Non-pigmented ciliary epithelial cell (primary cell): ENCODE measurements at places on chromosomes 11 and 22.

GRCh38 chr11:8694137-8694536, 11.5 kb downstream of the RPL27A start:
- DNase-seq: no peak

- no peak for DNase-seq
Observed at GRCh38 chr11:90171359-90171758, 36.9 kb downstream of the NAALAD2 start.

DNA sequence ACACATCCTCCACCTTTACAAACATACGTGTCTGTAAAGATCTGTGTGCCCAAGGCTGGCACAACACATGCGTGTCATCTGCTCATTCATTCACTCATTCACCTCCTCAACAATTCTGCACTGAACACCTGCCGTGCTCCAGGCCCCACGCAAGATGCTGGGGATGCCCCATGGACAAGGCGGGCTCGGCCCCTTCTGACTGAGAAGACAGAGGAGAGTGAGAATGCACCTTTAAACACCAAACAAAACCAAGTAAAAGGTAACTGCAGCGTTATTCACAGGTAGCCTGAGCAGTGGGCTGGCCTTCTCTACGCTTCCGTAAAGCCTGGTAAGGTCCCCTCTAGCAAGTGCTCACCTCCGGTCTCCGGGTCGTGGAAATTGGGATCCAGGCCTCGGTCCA, 142.8 kb downstream of the SHANK2 start:
- DNase-seq: no peak

- DNase-seq: no peak
Observed at GRCh38 chr11:126419801-126420697, 64.6 kb downstream of the ST3GAL4 start.

- no peak for DNase-seq
Observed at GRCh38 chr11:124754309-124754708, 2.3 kb upstream of the VSIG2 start.

DNA sequence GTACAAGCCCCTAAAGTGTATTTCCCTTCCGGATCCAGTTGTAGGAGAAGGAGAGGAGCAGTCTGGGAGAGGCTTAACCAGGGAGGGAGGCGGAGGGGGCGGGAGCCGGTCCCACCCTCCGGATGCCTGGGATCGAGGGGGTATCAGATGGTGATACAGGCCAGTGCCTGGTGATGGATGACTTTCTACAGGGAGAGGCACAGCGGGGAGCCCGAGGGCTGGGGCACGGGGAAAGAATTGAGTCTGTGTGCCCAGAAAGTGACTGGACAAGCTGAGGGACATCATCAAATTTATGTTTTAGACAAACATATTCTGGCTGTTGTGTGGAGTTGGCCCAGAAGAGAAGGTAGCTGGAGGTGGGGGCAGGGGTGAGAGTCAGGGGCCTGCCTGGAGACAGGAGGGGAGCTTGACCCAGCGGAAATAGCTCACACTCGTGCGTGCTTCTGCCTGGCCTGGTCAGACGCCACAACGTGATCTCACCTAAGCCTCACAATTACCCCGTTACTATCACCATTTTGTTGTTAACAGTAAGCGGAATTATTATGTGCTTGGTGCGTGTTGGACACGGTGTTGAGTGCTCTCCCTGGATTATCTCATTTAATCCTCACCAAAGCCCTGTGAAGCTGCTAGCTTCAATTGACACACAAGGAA, 42.4 kb downstream of the AMPD3 start:
- no peak for DNase-seq

- no peak for DNase-seq
Observed at GRCh38 chr22:41369837-41370236, 11.9 kb upstream of the TEF start.

DNA sequence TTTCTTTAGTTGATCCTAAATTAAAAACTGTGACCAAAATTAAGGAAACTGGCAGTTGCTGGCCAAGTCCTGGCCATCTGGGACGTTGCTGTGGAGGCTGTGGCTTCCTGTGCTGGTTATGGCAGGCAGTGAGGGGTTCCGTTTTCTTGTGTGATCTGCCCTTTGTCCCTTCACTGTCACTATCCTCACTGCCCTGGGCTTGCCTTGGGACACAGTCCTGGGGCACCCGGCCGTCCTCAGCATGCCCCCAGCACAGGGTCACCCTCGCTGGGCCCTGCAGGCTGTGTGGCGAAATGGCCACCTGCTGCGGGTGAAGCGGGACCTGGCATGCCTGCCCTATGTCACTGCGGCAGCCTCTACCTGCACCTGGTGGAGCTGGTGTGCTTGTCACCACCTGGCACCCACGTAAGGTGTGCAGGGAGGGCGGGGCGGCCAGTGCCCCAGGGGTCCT, 52.5 kb upstream of the SLC22A12 start:
- DNase-seq: no peak

DNA sequence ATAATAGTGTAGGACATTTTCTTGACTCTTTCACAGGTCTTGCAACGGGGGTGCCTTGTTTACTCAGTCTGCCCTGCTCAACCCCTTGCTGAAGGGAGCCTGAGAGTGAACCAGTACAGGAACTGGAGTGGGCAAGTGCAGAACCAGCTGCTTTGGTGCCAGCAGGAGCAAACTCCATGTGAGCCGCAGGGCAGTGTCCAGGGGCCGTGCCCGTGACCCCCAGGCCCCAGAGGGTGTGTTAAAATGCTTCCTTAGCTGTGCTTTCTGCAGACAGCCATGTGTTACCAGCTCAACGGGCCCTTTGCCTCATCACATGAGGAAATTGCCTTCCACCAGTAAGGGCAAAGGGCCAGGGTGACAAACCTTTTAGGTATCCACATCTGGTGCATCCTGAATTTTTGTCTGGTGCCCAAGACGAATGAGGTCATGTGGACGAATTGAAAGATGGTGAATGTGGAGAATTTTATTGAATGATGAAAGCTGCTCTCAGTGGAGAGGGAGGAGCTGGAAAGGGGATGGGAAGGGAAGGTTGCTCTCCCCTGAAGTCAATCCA, 53.6 kb upstream of the OR5D13 start:
- no peak for DNase-seq

- no peak for DNase-seq
Observed at GRCh38 chr22:36029406-36029755, 757 bp upstream of the RBFOX2 start.

GRCh38 chr11:37134637-37135036, 536.6 kb upstream of the RAG2 start:
- DNase-seq: no peak

DNA sequence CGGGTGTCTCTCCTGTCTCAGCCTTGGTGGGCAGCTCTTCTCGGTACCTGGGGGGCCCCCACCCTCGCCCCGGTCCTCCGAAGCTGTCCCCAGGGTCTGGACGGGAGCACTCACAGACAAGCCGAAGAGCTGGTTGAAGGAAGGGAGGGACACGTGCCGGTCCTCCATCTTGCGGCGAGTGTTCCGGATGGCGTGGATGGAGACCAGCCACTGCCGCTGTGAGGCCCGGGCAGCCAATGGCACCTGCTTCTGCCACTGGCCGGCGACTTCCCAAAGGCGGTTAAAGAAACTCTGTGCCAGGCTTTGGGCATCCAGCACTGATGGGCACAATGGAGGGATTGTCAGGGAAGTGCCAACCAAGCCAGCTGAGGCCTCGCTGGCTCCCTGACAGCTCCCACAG, 18.7 kb downstream of the PPM1F start:
- DNase-seq: no peak

- no peak for DNase-seq
Observed at GRCh38 chr11:1927026-1927847, 7.7 kb downstream of the TNNT3 start.

DNA sequence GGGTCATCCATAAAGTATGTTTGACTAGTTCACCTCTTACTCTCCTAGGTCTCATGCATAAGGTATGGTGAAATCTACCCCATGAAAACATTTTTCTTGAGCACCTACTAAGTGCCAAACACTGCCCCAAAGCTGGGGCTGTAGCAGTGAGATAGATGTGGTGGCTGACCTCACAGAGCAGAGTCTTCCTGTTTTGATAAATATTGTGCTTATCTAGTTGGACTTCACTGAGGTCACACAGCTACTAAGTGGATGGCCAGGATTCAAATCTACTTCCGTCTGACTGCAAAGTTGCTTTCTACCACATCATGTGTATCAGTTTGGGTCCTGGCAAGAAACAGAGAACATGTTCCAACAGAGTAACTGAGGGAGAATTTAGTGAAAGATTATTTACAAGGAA, 6.4 kb upstream of the HTATIP2 start:
- DNase-seq: no peak

DNA sequence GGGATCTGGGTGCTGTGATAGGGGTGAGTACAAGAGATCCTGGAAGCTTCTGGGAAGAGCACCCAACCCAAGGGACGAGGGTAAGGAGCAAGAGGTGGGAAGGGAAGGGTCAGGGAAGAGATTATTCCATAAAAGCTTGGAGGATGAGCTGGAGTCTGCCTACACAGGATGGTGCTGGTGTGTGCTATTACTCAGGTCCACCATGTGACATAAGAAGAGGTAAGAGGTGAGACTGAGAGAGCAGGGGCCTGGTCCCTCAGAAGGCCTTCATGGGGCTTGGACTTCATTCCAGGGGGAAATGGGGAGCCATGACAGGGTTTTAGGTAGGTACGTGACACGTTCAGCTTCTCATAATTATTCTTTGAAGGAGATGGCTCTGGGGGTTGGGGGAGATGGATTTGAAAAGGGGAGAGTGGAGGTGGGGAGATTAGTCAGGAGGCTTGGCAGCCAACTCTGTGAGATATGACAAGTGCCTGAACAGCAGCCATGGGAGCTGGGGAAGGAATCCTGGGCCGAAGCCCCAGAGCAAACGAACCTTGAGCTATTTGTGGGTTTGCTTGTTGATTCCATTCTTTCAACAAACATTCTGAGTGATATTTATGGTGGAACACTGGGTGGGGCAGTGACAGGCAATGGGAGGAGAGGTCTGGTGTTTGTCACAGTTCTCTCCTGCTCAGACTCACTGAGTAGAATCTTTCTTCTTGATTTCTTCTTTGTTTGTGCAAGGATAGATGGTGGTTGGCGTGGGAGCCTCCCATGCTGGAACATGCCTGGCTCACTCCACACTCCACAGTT, 11.2 kb upstream of the NCAM1 start:
- no peak for DNase-seq

DNA sequence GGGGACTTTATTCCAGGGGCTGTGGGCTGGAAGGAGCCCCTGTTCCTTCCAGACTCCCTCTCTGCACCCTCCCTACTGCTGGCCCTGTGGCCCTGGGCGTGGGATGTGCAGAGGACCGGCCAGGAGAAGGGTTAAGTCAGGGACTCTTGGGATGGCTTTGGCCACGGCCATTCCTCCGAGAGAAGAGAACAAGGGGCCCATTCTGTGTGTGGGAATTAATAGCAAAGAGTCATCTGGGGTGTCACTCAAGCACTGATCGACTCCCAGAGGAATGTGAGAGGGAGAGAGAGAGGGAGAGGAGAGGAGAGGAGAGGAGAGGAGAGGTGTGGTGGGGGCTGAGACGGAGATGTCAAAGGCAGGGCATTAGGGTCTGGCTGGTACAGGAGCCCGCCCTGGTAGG, 14.2 kb upstream of the SOX10 start:
- DNase-seq: no peak

GRCh38 chr22:33167998-33168790, 110.0 kb upstream of the SYN3 start:
- DNase-seq: no peak

DNA sequence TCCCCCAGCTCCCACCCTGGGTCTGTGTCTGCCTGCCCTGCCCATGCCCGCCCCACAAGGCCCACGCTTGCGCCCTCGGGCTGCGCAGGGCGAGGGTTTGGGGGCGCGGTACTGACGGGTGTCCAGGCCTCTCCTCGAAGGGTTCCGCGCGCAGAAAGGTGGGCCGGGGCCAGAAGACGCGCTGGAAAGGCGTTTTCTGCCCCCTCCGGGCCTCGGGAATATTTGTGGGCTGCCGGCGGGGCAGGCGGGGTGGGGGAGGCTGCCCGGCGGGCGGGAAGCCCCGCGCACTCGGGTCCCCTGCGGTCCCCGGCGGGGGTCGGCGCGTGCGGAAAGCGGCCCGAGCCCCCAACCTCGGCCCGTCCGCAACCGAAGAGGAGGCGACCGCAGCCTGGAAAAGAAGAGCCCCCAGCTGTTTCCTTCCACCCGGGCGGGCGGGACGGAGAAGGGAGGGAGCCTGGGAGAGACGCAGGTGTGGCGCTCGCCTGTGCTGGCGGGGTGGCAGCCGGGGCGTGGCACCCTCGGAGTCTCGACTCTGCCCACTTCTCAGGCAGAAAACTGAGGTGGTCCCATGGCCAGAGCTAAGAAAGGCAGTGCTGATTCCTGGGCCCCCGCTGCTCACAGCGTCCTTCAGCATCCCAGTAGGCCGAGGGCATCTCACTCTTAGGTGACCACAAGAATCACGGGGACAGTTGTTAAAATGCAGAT, 59.0 kb downstream of the THAP12 start:
- no peak for DNase-seq

- no peak for DNase-seq
Observed at GRCh38 chr11:124569697-124570096, at the start of gene OR8A1. OR8A1 (plus strand) TSS chr11:124569997; CDS start chr11:124570120, 123 bp downstream.

DNA sequence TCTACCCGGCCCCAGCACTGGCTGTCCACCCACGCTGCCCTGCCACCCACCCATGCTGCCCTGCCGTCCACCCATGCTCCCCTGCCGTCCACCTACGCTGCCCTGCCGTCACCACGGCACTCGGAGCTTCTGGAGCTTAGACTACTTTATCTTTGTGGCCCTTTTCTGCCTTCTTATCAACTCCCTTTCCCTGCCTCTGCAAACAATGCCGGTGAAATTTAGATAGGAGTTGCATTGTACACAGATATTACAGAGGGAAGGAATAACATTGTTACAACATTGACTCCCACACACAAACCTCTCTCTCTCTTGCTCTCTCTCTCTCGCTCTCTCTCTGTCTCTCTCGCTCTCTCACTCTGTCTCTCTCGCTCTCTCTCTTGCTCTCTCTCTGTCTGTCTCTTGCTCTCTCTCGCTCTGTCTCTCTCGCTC, 33.7 kb upstream of the BRSK2 start:
- no peak for DNase-seq

DNA sequence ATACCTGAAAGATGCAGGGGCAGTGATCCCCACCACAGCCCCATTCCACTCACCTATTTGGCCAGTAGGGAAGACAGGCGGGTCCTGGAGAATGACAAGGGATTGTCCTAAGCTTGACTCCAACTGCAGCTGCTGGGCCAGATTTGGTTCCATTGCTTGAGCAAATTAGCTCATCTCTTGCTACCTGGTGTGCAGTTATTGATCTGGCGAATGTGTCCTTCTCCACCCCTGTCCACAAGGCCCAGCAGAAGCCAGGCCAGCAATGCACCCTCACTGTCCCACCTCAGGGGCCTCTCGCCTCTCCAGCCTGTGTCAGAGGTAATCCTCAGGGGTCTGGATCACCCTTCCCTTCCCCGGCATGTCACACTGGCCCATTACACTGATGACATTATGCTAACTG, 23.3 kb downstream of the TSPAN32 start:
- DNase-seq: no peak
